ENCODE measurements at places on chromosomes 7 and 10.

DNA sequence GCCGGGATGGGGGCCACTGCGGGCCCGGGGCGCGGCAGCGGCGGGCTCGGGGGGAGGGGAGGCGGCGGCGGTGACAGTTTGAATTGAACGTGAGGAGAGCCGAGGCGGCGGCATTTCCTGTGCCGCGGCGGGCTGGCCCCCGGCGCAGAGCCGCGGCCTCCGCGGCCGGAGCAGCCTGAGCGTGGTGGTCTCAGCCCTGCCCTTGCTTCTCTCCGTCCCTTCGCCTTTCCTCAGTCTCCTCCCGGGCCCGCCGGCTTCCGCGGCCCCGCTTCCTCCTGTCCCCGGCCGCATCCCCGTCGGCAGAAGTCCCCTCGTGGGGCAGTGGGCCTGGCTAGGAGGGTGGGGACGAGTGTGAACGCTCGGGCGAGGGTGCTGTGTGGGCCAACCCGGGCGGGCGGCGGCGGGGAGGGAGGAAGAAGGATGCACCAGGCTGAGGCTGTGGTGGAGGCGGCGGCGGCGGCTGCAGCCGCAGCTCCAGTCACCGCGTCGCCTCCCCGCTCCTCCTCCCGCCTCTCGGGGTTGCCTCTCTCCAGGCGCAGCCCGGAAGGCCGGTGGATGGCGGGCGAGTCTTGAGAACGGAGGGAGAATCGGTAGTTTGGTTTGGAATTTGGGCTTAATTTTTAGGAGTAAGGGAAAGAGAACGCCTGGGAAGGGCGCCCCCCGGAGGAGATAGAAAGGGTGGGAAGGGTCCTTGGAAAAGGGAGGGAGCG lies 690 bp downstream of the SEPTIN7 start:
- no peak for DNase-seq

DNA sequence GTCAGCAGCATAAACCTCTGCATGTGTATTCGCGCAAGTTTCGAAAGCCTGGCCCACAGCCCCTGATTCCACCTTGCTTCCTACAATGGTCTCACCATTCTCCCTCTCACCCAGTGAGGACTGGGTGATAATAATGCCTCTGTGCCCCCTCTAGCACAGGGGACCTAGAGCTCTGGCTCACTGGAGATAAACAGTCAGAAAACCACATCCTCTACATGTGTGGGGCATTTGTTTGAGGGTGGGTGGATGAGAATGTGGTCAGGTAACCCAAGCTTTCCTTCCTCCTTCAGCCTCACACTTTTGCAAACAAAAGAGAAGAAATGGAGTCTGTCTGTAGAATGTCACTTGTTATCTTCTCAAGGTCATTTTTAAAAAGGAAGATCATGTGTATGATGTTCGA lies 373.5 kb downstream of the KCNMA1 start:
- no peak for DNase-seq

- DNase-seq = no peak
These were observed 66.6 kb downstream of the ADARB2 start for GRCh38 chr10:1670541-1671365.

DNA sequence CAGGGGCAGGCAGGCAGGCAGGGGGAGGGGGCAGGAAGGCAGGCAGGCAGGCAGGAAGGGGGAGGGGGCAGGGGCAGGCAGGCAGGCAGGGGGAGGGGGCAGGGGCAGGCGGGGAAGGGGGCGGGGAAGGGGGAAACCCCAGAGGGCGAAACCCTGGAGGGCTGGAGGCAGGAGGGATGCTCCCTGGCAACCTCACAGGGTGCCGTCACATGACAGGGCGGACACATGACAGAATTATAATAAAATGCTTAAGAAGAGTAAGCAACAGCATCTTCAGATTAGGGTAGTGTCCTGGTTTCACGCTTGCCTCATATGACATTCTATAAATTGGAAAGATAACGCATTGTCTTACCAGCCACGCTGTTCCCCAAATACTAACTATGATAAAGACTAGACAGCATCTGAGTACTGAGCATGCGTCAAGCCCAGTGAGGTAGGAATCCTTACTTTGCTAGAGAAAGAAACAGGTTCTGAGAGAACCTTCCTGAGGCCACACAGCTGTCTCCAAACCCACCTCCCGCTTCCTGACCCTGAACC lies 131.6 kb downstream of the DIP2C start:
- no peak for DNase-seq

GRCh38 chr7:366161-366803 lies 76.3 kb downstream of the FOXL3 start:
- no peak for DNase-seq

DNA sequence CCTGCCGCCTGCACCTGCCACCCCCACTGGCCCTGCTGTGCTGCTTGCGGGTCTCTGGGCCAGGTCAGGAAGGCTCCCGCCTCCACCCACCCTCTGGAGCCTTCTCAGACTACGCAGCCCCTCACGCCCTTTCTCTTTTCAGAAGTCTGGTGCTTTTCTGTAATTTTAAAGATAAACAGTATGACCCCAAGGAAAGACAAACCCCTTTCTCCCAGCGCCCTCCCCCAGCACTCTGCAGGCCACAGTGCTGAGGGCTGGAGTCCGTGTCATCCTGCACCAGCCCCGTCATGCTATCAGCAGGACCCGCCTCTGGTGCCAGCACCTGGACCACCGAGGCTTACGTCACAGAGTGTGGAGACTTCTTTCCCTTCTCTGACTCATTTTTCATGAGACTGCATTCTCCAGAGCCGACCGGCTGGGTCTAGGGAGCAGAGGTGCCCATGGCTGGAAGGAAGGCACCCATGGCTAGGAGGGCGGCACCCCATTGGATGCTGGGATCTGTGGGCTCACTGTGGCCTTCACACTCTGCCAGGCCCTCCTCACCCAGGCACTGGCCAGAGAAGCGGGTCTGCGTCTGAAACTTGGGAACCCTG lies 53.4 kb downstream of the CFAP46 start:
- DNase-seq = no peak

GRCh38 chr7:142323706-142324105 lies 65.8 kb upstream of the PRSS58 start:
- no peak for DNase-seq

GRCh38 chr10:4382811-4383210 lies 443.2 kb upstream of the AKR1E2 start:
- no peak for DNase-seq

DNA sequence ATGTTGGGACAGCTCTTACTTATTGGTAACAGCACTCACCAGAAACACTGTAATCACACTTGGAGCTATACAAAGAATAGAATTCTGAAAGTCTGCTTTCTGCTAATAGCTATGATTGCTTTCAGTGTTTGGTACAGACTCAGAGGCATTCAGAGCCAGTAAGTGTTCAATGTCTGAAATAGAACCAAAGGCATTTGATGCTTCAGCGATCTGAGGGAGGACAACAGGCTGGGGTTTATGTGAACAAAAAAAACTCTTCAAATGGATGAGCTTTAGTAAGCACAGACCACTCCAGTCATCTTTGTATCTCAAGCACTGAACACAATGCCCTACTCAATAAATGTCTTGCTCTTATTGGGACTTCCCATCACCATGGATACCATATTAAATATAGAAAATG lies 322.8 kb upstream of the GRM3 start:
- no peak for DNase-seq

GRCh38 chr10:17023386-17024298 lies 106.0 kb downstream of the CUBN start:
- no peak for DNase-seq

GRCh38 chr10:100625816-100626215 lies 90.1 kb downstream of the HIF1AN start:
- no peak for DNase-seq
